ENCODE measurements at places on chromosomes 1 and 21.

DNA sequence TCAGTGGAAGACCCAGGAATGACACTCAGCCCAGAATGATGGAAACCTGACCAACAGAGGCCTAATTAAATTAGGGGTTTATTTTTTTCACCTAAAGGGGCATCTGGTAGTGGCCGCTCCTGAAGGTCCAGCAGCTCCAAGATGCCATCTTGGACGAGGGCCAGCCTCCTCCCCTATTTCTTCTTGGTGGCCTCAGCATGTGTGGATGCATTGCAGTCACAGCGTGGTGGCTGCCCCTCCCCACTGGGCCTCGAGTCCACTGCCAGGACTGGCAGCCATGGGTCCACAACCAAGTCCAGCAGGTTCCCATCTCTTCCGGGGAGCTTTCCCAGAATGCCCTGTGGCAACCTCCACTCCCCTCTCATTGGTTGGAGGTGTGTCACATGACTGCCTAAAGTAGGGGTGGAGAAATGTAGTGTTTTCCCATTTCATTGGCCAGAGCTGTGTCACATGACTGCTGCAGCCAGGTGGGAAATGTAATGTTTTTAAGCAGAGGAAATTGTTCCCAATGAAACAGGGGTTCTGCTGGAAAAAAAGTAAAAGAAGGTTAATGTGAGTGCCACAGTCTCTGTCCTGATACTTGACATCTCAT, 628.2 kb downstream of the PTPRU start:
- DNase-seq, result no peak

GRCh38 chr1:200384818-200385390, 24.9 kb downstream of the ZNF281 start:
- no peak for DNase-seq

GRCh38 chr1:53372501-53372951, 44.7 kb upstream of the LRP8 start:
- peak; percentile 16 for DNase-seq

GRCh38 chr1:235106457-235106856, 22.2 kb downstream of the TOMM20 start:
- no peak for DNase-seq

DNA sequence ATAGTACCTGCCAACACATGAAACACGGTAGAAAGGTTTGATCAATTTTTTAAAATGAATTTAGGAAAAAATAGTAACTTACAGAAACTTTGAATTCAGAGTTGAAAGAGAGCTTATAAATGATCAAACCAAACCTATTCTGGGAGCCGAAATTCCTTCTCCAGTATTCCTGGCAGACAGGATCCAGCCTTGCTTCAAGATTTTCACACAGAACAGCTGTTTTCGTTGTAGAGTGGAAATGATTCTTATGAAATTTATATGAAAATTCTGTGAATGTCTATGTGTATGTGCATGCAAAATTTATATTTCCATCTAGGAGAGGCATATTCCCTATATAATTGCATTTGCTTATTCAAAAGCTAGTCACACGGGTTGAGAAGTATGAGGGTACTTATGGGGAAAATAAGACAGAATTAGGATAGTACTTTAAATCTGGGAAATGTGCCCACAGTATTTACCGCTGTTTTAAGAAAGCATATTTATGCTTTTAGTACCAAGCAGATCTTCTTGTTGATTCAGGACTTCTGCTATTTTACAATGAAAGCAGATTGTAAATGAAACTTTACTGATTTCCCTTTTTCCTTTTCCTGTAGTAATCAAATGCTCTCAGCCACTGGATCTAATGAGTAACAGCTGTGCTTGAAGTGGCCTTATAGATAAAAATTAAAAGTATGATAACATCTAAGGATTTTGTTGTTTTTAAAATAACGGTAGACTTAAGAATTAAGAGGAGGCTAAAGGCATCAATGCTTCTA, 30.4 kb downstream of the PRRX1 start:
- DNase-seq, result no peak

DNA sequence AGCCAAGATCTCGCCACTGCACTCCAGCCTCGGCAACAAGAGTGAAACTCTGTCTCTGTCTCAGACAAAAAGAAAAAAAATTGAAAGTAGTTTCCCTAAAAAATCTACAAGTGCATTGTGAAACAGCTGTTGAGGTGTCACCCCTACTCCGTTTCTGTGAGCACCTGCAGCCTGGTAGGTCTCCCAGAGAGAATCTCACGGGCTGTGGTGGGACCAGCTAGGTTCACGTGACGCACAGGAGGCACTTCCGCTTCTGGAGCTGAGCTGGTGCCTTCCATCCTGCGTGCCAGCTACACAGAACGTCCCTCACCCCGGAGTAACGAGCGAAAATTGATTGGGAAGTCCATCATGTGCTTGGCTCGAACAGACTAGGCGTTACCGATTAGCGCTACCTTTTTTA, 66.8 kb downstream of the COL24A1 start:
- DNase-seq, result no peak

DNA sequence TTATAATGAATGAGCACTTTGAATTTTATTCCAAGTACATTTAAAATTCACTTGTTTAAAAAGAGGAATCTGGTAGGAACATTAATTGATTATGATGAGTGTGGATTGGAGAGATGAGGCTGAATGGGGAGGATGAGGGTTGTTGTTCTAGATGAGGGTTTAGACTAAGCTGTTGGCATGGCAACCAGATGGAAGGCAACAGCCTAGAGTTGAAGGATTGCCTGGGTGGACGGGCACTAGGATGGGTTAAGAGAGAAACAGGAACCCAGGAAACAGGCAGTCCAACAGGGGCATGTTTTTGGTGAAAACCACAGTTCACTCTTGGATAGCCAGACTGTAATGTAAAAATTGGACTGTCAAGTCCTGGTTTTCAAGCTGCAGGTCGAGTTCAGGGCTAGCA, 125.5 kb downstream of the CHRM3 start:
- no peak for DNase-seq

- peak; percentile 97 for DNase-seq
These were observed 170.6 kb upstream of the ARHGEF16 start for GRCh38 chr1:3283849-3284248.

DNA sequence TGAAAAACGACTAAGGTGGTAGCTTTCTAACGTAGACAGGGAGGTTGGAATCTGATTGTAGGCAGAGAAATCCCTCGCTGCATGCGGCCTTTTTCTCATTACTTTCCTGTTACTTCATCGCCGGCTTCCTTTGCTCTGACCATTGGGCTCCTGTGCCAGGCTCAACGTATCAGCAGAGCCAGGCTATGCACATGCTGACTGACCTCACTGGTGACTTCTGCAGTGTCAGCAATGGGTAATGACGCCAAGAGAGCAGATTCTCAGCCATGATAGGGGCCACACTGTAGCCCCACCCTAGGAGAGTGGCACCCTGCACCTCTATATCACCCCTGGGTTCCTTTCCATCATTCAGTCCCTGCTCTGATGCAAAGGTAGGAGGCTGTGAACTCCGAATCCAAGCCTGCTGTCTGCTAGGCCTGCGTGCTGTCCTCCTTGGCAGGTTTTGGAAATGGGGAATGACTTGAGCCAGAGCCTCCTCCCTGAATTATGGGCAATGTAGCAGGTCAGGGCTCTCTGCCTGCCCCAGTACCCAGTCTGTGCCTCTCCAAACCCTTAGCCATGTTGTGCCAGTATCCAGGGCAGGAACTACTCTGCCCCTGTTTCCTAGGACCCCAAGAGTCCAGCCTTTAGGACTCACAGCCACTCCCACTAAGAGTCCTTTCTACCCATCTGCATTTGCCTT, 11.4 kb downstream of the PPFIA4 start:
- peak; percentile 17 for DNase-seq

DNA sequence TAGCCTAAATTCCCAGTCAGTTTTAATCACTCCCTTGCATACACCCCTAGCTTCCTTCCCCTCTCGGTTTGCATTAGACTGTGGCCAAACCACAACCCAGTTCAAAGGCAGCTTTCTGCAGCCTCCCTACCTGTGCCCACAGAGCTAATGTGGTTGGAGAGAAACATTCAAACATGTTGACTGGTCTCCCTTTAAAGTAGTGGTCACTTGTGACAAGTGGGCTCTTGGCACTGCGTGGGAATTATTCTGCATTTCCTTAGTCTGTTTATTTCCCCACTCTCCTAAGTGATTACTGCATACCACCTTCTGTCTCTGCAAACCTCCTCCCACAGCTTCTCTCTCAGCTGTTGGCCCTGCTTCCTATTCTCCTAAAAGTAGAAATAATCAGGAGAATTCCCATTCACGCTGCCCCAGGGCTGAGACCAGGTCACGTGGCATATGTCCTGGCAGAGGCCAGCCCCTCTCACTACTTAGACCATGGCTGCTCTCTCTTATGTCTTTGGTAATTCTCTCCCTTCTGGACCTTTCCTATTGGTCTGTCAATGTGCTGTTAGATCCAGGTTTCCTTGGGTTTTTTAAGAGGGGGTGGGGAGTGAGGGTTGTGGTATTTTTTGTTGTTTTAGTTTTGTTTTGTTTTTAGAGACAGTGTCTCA, 38.4 kb upstream of the CD101 start:
- no peak for DNase-seq

DNA sequence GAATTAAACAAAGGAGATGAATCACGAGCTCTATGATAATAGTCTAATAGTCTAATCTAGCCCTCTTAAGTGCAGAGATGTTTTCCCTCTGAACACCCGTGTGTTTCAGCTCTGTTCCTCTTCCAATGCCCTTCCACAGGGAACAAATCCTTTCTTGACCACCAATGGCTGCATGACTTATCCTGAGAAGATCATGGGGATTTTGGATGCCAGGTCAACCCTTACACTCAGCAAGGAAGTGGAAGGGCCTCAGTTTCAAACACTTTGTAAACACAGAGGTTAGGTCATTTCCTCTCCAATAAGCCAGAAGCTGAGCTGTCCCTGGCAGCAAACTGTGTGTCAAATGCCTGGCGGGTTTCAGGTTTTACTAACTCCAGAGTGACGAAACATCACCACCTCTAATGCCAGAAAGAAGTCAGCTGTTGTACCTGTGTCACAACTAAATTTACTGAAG, 200.0 kb downstream of the GABPA start:
- DNase-seq, result no peak

GRCh38 chr1:202462342-202463076, 114.0 kb downstream of the PPP1R12B start:
- no peak for DNase-seq

- DNase-seq, result peak; percentile 43
These were observed 11.7 kb downstream of the ADPRS start for GRCh38 chr1:36100376-36100775.

DNA sequence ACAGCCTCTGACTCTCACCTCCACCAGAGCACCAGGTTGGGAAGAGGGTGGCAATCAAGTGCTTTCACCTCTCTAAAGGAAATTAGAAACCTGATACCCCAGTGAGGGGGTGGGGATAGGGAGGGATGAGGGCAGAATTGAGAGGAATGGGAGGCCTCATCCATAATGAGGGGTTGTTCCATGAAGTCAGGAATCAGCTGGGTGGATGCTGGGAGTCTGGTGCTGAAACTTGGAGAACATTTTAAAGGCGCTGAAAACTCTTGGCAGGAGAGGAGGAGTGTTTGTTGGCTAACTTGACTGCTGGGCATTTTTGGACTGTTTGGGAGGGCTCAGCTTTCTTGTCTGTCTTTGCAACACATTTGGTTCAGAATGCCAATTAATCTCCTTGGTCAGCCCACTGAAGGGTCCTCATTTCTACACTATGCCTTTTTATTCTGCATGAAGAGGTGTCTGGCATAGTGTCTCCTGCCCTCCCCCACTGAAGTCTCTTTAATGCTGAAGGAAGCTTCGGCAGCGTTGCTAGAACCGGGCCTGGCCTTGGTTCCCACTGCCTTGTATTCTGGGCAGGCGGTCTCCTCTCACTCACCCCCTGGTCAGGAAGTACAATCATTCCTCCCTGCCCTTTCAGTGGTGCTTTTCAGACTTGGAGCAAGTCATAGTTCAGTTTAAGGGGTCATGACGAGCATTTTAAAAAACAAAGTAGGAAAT, 2.2 kb downstream of the PHGDH start:
- DNase-seq, result peak; percentile 72

DNA sequence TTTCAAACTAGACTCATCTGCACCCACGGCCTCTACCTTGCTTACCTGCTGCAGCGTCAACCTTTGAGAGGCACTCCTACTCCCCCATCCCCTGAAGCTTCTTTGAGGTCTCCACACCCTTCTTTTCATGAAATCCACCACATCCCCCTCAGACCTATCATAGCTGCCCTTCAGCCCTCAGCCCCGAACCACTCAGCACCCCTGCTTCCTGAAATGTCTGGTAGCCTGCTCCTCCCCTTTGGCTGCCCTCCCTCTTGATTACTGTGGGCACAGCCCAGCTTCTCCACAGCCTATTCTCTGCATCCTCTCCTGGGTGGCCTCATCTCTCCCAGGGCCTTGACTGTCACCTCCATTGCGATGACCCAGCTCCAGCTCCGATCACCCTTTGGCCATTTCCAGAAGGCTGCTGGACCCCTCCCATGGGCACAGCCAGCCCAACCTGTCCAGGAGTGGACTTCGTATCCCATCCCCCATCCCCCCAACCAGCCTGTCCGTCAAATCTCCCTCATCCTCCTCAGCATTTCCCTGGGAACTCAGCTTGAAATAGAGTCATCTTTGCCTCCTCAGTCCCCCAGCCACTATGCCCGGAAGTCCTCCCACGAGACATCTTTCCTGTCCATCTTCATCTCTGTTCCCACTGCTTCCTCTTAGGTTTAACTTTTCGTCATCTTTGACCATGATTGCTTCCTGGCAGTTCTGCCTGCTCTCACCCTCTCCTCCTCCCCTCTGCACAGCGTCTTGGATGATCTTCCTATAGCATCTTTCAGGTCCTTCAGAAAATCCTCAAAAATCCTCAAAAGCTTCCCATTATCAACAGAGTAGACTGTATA, 6.1 kb upstream of the ADORA1 start:
- no peak for DNase-seq

DNA sequence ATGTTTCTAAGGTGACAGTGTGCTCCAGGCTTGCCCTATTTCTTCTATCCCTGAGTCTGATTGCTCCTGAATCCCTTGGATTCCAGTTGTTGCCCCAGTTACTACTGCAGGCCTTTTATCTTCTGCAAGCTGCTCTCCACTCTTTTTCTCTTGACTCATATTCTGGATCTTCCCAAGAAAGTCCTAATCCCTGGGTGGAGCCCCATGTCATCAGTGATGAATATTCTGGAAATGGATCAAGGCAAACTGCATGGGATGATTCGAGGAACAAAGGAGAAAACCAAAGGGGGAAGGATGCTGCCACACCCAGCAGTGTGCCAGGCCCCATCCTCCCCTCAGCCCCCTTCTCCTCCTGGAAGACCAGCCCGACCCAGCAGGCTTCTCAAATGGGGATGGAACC, 63.3 kb upstream of the ATP2B4 start:
- DNase-seq, result no peak

- DNase-seq, result peak; percentile 73
These were observed 297.0 kb downstream of the GPATCH2 start for GRCh38 chr1:217333939-217334338.

Measured in H7 (cell line).